Sciatic nerve (tissue), 2 donors: ENCODE measurements at places on chromosomes 2 and 18. TPM values are rescaled to one million over a fixed set of nuclear protein-coding genes. Genes with fewer than 3 reads are reported as not detected.

The HDLBP gene
- 398 TPM for total RNA-seq

The GREB1L gene
- total RNA-seq: 2.0 TPM

The SERPINB10 gene
- total RNA-seq: not detected

The POTEI gene
- 0.27 TPM for total RNA-seq

The MROH2A gene
- total RNA-seq: not detected

The AFF3 gene
- total RNA-seq: 14.2 TPM

The AGXT gene
- total RNA-seq: not detected

The PLGLB1 gene
- total RNA-seq: 8.9 TPM

The CDKL4 gene
- total RNA-seq: 0.53 TPM

The CCDC74A gene
- total RNA-seq: 12.8 TPM

The OTOS gene
- total RNA-seq: not detected

The CIB4 gene
- total RNA-seq: not detected

The PARD6G gene
- 11.2 TPM for total RNA-seq

The LTBP1 gene
- 48.9 TPM for total RNA-seq

The FBXO41 gene
- total RNA-seq: 2.1 TPM

The GCG gene
- total RNA-seq: not detected

The GKN2 gene
- total RNA-seq: not detected

The ACADL gene
- 32.4 TPM for total RNA-seq

The CCDC68 gene
- 8.6 TPM for total RNA-seq

The AMER3 gene
- not detected for total RNA-seq
